ENCODE measurements at places on chromosomes 4 and X.

- DNase-seq: no peak
Observed at GRCh38 chr4:1572964-1573720, 111.0 kb downstream of the FAM53A start.

GRCh38 chr4:13178621-13179020, 305.5 kb downstream of the RAB28 start:
- DNase-seq: no peak

DNA sequence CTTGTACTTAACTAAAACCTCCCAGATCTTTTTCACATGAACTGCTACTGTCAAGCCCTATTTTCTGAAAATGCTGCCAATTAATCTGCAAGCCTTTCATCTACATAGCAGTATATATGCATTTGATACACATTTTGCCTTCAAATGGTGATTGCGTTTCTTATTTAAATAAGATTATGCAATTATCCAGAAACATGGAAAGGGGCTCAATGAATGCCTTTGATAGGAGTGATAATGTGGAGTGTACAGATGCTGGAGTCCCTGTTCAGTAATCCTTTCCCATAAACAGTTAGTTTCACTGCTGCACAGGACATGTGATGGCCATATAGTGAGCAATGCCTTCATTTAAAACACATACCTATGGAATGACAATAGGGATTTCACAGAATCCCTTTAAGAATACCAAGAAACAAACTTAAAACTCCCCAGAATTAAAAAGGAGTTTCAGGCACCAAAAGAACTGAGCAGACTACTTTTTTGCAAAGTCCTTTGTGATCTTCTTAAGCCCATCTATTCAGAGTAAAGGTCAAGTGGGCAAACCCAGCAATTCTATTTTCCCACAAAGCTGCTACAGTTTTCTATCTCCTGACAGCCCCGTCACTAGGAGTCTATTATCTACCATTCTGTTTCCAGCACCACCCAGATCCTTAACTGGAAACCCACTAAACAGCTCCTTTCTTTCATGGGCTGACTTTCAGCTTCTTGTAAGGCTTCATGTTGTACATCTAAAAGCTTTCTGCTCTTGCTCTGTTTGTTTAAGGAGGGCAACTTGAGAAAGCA, 120.3 kb downstream of the UNC5C start:
- DNase-seq: no peak

GRCh38 chrX:138771047-138771446, 59.5 kb upstream of the FGF13 start:
- DNase-seq: no peak

GRCh38 chrX:13937370-13938050, 92.2 kb downstream of the GEMIN8 start:
- DNase-seq: no peak

- no peak for DNase-seq
Observed at GRCh38 chr4:91198951-91199350, 1071.8 kb downstream of the CCSER1 start.

- DNase-seq: no peak
Observed at GRCh38 chr4:102614801-102615200, 113.6 kb downstream of the NFKB1 start.

GRCh38 chr4:174522183-174523024, at the start of gene HPGD:
TSS of gene HPGD (minus strand) at chr4:174522488. CDS start at chr4:174522451, 37 bp downstream.
- no peak for DNase-seq

DNA sequence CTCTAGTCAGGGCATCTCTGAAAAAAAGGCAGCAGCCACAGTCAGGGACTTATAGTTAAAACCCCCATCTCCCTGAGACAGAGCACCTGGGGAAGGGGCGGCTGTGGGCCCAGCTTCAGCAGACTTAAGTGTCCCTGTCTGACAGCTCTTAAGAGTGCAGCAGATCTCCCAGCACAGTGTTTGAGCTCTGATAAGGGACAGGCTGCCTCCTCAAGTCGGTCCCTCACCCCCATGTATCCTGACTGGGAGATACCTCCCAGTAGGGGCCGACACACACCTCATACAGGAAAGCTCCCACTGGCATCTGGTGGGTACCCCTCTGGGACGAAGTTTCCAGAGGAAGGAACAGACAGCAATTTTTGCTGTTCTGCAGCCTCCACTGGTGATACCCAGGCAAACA, 129.0 kb downstream of the ANXA5 start:
- DNase-seq: no peak

GRCh38 chrX:38311743-38312142, 15.6 kb downstream of the RPGR start:
- DNase-seq: no peak

- no peak for DNase-seq
Observed at GRCh38 chr4:180564026-180564425, 1679.2 kb upstream of the TENM3 start.

DNA sequence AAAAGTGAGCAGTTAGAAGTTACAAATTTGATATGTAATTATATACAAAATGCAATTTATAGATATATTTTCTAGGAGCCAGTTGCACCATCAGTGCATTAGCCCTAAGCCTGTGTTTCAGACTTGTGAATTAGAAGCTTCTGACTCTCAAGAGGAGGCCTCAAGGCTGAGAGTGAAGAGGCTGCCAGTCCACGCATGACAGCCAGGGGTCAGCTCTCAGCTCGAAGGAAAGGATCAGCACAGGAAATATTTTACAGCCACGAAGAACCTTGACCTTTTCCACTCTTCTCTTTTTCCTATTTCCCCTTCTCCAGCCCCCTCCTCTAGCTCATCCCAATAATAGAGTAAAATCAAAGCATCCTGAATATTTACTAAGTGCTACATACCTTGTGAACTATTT, 642.4 kb downstream of the TRIML1 start:
- no peak for DNase-seq
